GM23248 (cell line): ENCODE measurements at places on chromosomes 16 and 17.

DNA sequence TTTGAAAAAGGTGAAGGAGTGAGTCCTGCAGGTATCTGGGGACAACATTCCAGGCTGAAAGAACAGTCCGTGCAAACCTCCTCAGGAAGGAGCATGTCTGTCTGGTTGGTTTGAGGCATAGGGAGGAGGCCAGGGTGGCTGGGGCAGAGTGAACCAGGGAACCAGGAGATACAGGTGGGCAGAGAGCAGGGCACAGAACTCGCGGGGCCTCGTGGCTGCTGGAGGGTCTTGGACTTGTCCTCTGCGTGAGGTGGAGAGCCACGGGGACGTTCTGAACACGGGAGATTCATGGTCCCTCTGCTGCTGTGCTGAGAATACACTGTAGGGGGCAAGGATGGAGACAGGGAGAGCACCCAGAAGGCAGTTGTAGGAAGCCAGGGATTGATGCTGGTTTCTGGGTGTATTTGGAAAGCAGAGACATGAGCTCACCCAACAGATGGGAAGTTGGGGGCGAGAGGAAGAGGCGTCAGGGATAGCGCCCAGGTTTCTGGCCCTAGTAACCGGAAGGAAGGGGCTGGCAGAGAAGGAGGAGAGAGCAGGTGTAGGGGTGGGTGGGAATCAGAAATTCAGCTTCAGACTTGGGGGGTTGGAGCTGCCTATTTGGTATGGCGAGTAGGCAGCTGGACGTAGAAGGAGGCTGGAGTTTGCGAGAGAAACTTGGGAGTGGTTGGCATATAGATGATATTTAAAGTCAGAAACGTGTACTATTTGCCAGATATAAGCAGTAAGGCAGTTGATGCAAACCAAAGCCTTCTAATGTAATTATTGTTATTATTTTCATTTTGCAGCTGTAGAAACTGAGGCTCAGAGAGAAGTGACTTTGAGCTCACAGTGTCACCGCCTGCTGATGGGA, at the start of gene CCL17:
TSS of gene CCL17 (plus strand) at position 803 of the 853 bp plus-strand sequence. CDS start 9,166 bp downstream, outside the sequence.
- no peak for DNase-seq

DNA sequence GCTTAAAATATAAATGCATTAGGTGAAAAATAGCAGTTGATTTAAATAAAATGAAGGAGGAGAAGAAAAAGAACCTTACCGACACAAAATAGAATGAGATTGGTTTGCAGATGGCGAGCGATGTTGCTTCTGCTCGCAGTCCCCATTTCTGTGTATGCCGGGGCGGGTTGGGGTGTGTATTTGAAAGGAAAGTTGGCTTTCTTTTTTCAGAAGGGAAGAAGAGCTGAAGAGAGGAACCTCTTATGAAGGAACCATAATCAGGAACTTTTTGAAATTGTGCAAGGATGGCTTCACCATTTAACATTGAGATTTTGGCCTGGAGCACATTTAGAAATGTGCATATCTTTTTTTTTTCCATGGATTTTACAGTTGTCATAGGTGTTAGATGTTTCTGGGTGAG, at the start of gene IGSF6:
TSS of gene IGSF6 (minus strand) at position 156 of the 400 bp plus-strand sequence. CDS start at position 146, 10 bp downstream.
- DNase-seq, result no peak

GRCh38 chr17:59521465-59522126, 43.8 kb upstream of the DHX40 start:
- peak; percentile 71 for DNase-seq

GRCh38 chr17:70976447-70976846, 807.1 kb downstream of the KCNJ2 start:
- DNase-seq, result no peak

GRCh38 chr17:37206299-37206698, 169.5 kb upstream of the C17orf78 start:
- no peak for DNase-seq

DNA sequence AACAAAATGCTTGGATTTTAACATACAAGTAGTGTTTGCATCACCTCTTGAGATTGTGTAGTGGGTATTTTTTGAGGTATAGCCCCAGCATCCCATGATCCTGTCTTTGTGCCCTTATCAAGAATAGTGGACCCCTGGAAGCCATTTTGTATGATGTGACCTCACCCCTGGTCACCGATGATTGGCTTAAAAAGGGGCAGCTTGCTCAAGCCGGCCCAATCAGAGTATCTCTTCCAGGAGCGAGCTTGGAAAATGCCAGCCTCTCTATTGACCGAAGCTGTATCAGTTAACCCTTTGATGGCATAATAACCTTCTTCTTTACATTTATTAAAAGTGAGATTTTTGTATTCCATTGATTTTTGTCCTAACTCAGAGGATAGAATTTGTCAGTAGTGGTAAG, 55.5 kb upstream of the FAM20A start:
- no peak for DNase-seq

DNA sequence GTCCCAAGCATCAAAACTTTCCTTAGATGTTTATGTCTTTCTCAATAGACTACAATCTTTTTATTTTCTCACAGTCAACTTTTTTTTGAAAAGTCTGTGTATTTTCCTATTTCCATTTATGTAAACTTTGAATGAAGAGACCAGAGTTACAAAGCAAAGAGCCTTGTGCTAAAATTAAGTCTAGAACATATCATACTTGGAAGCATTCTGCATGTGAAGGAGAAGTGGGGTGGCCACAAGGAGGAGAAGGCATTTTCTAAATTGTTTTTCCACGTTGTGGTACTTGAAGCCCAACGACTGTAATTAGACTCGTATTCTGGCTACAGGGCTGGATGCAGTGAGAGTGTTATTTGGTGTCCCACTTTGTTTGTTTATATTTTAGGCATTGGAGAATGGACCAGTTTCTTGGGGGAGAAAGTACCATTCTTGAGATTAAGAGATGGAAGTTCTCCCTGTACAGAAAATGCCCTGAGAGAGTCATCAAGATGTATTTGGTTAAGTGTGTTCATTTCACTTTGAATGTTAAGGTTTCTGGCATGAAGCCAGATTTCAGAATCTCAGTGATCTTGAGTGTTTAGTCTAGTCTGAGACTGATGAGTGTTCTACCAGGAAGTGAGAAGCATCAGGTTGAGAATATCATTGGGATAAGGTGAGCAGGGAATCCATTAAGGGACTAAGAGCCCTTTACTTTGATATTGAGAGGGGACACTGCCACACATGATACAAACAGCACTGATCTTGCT, 71.6 kb downstream of the MAP2K6 start:
- DNase-seq, result peak; percentile 8

DNA sequence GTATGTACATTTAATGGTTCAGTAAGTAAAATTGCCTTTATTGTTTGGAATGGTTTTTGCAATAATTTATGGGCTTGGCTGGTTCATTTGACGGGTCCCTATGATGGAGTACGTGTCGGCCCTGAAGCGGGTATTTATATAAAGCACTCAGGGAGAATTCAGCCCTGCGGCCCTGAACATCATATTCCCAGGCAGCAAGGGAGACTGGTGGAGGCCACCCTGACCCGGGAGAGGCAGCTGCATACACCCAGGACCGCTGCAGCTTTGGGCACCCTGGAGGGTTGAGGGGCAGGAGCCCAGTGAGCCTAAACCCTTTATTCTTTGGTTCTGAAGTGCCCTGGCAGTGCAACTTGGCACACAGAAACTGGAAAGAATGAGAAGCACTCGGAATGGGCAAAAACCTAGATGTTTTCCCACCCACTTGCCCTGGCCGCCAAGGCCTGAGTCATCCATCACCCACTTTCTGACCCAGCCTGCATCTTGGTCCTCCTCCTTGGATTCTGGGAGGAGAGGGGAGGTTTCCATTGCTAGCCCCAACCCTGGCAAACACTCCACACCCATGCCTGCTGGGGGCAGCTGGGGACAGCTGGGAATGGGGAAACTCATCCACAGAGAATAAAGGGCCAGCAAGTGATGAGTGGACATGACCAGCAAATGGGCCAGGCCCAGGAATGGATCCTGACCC, 162.2 kb upstream of the TNRC6C start:
- DNase-seq, result peak; percentile 81

DNA sequence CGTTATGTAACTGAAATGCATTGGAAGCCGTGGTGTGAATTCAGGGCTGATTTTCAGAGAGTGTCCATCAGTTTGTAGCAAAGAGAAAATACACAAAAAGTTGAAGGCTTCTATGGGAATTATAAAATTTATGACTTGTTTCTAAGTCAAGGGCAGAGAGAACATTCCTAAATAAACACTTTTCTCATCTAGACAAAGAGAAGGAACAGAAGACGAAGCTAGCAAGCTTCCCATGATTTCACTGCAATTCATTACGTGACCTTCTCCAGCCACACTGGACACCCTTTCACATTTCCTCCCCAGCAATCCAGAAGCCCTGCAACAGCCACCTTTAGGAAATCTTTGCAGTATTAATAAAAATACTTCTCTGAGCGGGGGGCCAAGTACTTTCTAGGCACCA, 67.8 kb downstream of the TMEM100 start:
- DNase-seq, result no peak

DNA sequence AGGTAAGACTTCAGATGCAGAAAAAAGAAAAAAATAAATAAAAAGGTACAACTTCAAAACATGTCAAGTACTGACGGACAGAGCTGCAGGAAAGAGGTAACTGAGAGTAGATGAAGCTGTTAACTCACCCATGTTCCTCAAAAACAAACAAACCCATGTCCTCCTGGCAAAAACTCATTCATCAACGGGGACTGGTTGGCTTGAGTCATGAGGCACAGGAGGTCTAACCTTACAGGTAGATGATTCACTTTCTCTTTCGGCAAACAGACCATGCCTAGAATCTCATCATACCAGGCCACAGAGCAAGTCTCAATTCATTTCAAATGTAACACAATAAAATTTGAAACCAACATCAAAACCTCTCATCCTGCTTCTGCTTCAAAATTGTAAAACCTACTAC, 12.3 kb upstream of the FASN start:
- DNase-seq, result no peak

- DNase-seq, result no peak
These were observed 45.1 kb downstream of the SF3B3 start for GRCh38 chr16:70568601-70569237.

- DNase-seq, result no peak
These were observed 2.6 kb downstream of the STH start for GRCh38 chr17:46001390-46002310.

- DNase-seq, result no peak
These were observed 25.3 kb downstream of the FAM117A start for GRCh38 chr17:49738456-49739163.

GRCh38 chr17:40069751-40070708, 7.3 kb downstream of the THRA start:
- DNase-seq, result peak; percentile 74

- DNase-seq, result peak; percentile 51
These were observed 9.4 kb upstream of the HEATR6 start for GRCh38 chr17:60087882-60088669.

GRCh38 chr16:78258375-78259065, 159.1 kb downstream of the WWOX start:
- DNase-seq, result no peak

DNA sequence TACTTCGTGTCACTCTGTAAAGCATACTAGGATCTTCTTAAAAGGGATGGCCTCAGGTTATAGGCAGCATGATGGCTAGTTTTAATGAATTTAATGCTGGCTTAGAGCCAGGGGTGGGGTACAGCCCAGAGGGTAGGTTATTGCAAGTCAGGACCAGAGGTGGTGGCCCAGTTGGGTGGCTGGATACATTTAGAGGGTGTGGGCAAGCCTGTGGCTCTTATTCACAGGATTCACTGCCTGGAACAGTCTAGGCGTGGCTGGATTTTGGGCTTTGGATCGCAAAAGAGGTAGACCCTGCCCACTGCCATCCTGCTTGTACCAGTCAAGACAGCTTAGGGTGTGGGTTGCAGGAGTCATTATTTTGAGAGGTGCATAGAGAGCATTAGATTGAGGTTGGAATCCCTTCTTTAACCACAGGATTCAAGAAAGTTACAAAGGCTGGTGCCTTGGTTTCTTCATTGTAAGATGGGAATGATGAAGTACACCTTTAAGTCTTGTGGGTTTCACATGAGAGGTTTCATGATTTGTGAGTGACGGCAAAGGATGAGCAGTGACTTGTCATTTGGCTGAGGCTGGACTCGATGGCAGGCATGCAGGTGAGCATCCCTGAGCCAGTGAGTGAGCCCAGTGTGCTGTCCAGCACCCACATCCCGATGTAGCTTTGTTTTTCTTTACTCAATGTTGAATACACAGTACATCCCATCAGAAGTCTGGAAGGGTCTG, 85.2 kb downstream of the KSR1 start:
- DNase-seq, result no peak

- DNase-seq, result no peak
These were observed 63.1 kb downstream of the TOM1L2 start for GRCh38 chr17:17909078-17909477.

DNA sequence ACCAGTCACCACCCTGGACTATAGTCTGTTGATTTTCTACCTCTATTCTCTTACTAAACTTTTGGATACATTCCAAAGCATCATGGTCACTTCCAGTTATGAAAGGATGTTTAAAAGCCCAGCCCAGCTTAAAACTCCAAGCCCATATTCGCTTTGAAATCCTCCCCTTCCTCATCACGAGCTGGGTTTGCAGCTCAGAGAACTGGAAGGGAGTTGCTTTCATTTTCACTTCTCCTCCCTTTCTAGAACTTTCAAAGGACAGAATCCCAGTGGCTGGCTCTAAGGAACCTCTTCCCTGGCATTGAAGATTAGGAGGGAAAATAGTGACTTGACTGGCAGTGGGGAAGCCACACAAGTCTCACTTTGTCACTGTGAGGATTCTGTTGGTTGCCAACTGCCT, 100.1 kb upstream of the DYNLRB2 start:
- no peak for DNase-seq

- DNase-seq, result no peak
These were observed 22.2 kb upstream of the ADAMTS18 start for GRCh38 chr16:77457046-77457445.

GRCh38 chr16:647173-647902, 1.8 kb upstream of the WDR90 start:
- no peak for DNase-seq

DNA sequence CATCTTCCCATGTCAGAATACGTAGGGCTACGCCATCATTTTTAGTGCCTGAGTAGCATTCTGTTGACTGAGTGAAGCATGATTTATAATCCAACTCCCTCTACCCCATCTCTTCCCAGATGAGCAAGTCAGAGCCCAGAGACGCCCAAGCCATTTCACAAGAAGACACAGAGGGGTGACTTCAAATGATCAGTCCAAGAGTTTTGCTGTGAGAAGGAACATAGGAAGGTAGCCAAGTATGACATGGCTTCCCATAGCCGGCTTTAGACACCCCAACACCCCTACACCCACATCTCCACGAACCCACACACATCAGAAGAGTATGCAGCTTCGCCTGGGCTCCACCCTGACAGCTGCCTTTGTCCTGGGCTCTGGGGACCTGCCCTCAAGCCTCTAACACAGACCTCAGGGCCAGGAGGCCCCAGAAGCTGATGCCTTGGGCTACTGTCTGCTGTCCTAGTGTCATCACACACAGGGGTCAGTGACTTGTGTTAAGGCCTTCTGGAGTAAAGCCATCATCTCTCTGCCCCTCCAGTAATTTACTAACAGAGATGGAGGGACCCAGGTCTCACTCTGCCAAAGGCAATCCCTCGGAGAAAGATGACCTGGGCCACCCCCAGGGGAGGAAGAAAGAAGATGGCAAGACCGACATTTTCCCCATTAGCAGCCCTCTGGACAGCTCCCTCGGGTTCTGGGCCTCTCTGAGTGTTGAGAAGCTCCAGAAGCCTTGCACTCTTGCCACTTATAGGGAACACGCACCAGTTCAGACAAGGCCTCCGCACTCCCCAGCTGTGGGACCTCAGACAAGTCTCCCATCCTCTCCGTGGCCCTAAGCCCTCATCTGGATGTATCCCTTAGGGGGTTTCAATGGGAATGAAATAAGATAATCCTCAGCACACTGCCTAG, 38.7 kb upstream of the MRPS23 start:
- DNase-seq, result peak; percentile 52
